ENCODE measurements at places on chromosomes 16 and 17.

DNA sequence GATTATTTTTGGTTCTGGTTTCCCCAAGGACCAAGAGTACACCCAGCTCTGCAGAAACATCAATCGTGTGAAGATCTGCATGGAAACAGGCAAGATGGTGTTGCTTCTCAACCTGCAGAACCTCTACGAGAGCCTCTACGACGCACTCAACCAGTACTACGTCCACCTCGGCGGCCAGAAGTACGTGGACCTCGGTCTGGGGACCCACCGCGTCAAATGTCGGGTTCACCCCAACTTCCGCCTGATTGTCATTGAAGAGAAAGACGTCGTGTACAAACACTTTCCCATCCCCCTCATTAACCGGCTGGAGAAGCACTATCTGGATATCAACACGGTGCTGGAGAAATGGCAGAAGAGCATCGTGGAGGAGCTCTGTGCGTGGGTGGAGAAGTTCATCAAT is 67.4 kb upstream of the ENDOV start:
- no peak for DNase-seq

DNA sequence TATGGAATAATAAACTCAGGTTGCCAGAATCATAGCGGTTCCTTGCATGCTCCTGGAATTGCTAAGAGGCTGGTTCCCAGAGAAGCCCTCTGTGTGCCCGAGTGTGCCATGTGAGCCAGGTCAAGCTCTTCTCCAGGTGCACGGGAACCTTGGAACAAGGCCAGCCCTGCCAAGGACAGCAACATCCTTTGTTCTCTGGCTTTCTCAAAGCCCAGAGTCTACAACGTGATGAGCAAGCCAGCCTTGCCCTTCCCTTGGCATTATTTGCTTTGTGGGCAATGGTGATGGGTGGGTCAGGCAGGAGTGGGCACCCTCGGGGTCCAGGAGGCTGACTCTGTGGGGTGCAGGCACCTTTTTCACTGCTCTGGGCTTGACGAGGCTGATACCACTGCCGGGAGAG is 14.2 kb upstream of the SEC14L1 start:
- DNase-seq = no peak

GRCh38 chr17:36534840-36535668 is at the start of the genes MYO19 and PIGW:
Gene MYO19, minus strand, starts transcription at chr17:36534868. Its CDS starts 2,330 bp downstream, at chr17:36532538.
Gene PIGW, plus strand, starts transcription at chr17:36534987. Its CDS starts 2,115 bp downstream, at chr17:36537102.
- peak; percentile 89 for DNase-seq

- DNase-seq = no peak
Measured at GRCh38 chr17:28363776-28364650, 986 bp downstream of the SEBOX start.

DNA sequence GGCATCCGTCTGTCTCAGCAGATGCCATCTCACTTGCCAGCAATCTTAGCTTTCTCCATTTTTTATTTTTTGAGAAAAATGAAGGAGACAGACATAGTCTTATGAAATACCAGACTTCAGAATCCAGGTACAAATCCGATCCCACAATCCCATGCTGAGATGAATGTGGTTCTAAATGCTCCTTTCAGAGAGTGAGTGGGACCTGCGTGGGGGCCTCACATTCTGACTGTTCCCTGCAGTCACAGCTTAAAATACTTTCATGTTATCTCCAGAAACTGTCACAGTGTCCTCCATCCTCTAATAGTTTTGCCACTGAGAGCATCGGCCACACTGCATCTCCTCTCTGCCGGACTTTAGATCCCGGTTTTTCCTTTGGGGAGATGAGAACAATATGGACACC is 34.9 kb upstream of the ENDOV start:
- no peak for DNase-seq

DNA sequence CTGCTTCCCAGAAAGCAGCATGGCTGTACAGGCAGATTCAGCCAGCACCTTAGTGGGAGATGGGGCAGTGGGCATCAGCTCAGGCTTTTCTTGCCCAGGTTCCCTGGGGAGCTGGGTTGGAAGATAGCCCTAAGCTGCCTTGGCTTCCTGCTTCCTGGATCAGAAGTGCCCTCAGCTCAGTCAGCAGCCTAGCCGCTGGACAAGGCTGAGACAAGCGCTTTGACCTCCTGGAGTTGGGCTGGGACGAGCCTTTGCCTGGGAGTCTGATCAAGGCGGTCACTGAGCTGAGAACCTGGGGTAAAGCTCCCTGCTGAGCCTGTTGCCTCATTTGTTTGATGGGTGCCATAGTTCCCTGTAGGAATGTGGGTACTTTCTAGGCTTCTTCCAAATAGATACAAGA is 190.0 kb downstream of the RAB11FIP4 start:
- DNase-seq = no peak

DNA sequence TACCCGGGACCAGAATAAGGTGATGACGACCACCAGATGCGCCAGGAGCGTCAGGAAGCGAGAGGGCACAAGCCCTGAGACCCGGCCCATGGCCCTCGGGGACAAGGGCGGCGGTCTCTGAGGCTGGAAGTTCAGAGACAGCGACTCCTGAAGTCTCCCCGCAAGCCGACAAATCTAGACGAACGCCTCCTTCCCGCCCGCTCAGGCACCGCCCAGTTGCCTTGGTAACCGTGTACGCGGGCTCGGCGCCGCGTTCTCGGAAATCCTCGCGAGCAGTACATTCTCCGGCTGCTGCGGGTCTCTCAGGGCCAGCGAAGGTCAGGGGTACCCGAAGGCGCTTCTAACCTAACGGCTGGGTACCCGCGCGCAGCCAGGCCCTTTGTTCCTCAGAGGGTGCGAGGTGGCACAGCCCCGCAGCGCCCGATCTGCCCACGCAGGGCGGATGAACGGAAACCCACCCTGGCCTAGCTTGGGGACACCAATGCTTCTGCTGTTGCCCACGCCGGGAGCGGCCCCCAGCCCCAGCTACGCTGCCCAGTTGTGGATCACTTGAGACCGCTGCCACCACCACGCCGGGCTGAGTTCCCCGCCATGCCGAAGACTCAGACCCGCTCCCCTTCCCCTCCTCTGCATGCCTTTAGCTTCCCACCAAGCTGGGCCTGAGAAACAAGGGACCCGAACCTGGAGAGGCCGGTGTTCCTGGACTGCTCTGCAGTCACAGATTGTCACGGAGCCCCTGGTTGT is at the start of gene TMEM107:
Gene TMEM107, minus strand, starts transcription at position 184 of the 744 bp plus-strand sequence. Its CDS starts 94 bp downstream, at position 90.
- DNase-seq = peak; percentile 92

GRCh38 chr17:40459636-40460603 is 16.7 kb downstream of the IGFBP4 start:
- no peak for DNase-seq

GRCh38 chr16:9404811-9405210 is 313.4 kb downstream of the HAPSTR1 start:
- DNase-seq = no peak

GRCh38 chr16:88045820-88046303 is 94.6 kb downstream of the BANP start:
- no peak for DNase-seq

DNA sequence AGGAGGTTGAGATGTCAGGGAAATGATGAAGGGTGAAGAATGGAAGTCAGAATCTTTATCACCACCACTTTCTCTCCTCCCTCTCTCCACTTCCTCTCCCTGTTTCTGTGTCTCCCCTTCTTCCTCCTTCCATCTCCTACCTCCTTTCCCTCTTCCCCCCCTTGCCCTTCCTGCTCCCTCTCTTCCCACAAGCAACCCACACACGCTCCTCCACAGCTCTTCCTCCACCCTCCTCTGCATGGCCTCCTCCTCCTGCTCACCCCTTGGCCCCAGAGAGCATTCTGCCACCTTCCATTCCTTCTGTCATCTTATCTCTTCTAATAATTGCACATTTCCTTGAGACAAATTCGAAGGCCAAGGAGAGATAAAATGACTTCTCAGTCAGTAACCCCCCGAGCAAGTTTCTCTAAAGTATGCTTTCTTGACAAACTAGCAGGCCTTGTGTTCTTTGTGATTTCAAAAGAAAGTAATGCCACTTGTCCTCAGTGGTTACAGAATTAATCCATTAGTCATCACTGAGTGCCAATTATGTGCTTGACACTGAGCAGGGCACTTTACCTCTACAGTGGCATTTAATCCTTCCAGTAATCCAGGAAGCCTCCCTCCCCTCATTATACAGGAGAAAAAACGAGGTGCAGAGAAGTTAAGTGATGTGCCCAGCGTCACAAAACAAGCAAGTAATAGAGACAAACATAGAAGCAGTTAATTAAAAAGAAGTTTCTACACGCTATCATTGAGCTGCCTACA is 72.3 kb upstream of the CCL1 start:
- no peak for DNase-seq

DNA sequence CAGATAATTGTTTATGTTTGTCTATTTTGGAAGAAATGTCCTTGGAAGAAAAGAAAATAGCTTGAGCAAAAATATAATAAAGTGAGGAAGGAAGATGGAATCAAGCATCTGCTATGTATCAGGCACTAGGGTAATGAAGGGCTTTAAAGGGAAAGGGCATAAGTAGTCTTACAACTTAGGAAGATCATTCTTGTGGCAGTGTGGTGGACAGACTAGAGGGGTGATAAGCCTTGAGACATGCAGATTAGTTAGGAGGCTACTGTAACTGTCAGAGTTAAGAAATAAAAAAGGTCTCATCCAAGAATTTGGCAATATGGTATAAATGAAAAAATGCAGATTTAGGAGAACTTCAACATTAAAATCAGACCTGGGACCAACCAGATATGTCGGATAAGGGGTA is 14.9 kb downstream of the FAM222B start:
- no peak for DNase-seq

DNA sequence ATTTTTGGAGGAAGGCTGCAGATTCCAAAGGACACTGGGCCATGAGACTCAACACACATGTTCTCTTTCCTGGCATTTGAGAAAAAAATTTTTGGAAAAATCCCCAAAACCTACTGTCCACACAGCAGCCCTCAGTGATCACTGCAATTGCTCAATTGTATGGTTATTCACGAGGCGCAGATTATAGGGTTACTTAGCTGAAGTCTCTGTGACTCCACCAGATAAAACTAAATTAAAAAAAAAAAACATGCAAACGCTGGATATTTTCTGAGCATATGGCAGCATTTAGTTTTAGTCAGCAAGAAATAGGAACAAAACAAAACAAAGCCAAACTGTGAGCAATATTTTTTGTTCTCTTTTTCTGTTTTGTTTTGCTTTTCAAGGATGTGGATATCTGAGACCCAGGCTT is 83.8 kb upstream of the FAM20A start:
- DNase-seq = no peak

GRCh38 chr16:23088018-23088417 is 61.2 kb downstream of the USP31 start:
- no peak for DNase-seq

- DNase-seq = no peak
Measured at GRCh38 chr16:87186446-87186845, 130.7 kb downstream of the C16orf95 start.

DNA sequence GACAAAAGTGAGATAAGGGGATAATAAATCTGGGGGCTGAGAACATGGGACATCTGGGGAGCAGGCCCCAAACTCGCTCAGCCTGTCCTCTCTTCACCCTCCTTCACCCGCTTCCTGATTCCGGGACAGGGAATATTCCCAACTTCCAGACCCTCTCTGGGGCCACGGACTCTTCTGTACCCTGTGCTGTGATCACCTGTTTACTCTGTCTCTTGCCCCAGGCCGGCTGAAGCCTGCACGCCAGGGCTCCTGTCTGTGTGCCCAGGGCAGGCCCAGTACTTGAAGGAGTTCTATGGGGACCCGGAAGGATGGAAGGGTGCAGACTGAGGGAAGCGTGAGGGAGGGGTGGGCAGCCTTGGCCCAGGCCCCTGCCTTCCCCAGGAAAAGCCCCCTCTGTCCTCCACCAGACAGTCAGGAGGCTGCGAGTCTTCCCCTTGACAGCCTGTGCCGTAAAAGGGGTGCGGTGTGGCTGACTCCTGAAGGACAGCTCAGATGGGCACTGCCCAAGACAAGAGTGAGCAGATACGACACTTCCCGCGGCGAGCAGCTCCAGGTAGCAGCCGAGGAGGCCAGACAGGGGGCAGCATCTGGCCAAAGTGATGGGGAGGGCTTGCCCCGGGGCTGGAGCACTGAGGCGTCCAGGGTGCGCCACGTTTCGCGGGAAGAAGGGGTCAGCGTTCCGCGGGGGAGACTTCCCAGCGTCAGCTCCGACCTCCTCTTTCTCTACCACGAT is 1.0 kb upstream of the CCNF start:
- no peak for DNase-seq

GRCh38 chr17:4272213-4272971 is 8.6 kb upstream of the ANKFY1 start:
- DNase-seq = no peak

DNA sequence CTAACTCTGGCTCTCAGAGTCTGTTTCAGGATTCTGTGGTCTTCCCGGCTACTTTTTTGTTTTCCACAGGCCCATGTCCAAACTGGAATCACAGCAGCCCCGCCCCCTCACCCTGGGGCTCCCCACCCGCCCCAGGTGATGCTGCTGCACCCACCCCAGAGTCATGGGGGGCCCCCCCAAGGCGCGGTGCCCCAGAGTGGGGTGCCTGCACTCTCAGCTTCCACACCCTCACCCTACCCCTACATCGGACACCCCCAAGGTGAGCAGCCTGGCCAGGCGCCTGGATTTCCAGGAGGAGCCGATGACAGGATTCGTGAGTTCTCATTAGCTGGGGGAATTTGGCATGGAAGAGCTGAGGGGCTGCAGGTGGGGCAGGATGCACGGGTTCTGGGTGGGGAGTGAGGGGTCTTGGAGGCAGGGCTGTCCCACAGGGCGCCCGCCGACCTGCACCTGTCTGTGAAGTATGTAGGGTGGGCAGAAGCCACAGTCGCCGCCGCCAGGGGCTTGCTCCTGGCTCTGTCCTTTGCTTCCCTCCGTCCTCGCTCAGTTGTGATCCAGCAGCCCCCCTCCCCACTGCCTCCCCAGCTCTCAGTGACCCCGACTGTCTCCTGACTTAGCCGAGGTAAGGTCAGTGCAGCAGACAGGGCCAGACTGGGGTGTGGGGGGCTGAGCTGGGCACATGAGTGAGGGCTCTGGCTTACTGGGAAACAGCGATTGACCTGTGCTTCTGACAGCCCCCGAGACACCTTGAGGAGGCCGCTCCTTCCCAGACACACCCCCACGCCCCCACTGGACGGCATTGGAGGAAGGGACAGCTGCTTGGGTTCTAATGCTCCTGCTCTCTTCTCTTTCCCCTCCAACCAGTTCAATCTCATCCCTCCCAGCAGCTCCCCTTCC is 10.0 kb downstream of the TUFM start:
- no peak for DNase-seq

GRCh38 chr17:56902348-56902747 is 11.5 kb downstream of the TRIM25 start:
- no peak for DNase-seq

GRCh38 chr16:84851192-84852127 is 31.7 kb downstream of the CRISPLD2 start:
- DNase-seq = no peak

- DNase-seq = no peak
Measured at GRCh38 chr17:6170349-6170748, 100.2 kb downstream of the WSCD1 start.

Measured in stimulated activated CD8-positive, alpha-beta memory T cell treated with anti-CD3 and anti-CD28 coated beads, Interleukin-4, amount 100 ng/mL, for 48 hours (primary cell).